ENCODE measurements at places on chromosomes 3 and 15.

DNA sequence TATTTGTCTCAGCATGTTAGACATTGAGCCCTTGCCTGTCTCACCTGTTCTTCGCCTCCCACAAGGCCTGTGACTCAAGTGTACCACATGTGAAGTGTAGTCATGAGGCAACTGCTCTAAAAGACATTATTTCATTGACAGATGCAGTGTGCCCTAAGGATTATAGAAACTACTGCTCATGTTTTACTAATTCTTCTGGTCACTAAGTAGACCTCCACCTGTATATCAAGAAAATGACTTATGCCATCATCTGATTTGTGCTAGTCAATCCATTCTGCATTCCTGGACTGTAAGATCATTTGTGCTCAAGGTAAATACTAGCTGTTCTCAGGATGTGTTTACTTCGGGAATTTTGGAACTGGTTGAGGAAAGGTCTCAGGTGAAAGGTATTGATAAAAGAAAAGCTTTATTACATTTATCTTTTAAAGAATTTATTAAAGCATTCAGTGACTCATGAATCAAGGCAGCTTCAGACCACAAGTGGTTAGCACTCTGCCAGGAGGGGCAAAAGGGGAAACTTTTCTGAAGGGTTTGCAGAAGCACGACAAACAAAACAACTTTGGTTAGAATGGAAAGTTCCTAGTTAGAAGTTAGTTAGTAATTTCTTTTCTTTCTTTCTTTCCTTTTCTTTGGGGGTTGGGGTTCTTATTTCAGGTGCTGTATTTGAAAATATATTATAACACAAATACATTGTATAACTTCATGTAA lies 465.3 kb upstream of the CBLB start:
- no peak for DNase-seq

DNA sequence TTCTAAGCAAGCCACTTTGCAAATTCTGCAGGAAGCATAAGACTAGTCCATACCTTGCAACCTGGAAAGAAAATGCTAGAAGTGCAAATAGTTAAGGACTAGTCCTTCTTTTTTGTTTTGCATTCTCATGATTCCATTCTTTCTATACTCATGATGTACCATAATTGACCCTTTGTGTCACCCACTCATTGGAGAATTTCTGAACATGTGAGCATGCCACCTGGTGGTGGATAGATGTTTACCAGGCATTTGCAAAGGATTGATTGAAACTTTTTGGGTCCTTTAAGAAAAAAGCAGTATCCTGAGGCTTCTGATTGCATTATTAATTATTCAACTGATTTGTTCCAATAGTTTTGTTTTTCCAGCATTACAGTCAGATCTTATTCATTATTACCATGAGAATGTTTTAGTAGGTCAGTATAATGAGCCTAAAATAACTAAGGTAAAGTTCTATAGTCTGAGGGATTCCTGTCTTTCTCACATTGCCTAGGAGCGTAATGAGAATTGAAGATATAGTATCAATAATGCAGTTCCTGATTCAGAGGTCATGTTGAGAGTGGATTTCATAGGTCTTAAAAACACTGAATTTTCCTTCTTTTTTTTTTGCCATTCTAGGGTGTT lies 20.2 kb upstream of the DIPK2A start:
- peak; percentile 58 for DNase-seq

GRCh38 chr3:51712963-51713362 lies 6.1 kb downstream of the GRM2 start:
- DNase-seq, result no peak

DNA sequence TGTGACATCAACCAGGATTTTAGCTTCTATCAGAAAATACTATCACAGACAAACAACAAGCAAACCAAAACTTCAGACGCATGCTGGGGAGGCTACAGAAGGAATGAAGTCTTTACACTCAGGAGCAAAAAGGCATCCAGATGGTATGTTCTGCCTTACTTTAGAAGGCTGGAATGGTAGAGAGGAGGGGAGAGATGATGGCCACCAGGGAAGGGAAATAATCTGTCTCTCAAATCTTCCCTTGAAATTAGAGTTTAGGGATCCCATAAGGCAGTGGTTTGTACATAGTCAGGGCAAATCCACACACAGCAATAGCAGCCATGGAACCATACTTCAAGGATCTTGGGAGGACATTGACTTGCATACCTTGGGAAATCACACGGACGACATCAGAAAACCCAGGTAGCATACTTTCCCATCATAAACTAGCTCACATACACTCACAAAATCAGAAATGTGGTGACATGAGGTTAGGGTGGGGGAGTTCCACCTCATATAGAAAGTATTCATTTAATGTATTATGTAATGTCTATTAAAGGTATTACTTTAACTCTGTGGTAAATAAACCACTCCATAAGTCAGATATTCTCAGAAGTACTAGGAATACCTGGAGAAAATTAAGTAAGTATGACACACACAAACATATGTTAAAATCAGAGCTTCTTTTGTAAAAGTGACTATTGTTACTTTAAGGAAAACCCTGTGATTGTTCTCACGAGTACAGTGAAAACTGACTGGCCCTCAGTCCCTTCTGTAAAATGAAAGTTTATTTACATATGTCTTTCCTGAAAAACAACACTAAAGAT lies 9.4 kb downstream of the BTLA start:
- DNase-seq, result no peak

DNA sequence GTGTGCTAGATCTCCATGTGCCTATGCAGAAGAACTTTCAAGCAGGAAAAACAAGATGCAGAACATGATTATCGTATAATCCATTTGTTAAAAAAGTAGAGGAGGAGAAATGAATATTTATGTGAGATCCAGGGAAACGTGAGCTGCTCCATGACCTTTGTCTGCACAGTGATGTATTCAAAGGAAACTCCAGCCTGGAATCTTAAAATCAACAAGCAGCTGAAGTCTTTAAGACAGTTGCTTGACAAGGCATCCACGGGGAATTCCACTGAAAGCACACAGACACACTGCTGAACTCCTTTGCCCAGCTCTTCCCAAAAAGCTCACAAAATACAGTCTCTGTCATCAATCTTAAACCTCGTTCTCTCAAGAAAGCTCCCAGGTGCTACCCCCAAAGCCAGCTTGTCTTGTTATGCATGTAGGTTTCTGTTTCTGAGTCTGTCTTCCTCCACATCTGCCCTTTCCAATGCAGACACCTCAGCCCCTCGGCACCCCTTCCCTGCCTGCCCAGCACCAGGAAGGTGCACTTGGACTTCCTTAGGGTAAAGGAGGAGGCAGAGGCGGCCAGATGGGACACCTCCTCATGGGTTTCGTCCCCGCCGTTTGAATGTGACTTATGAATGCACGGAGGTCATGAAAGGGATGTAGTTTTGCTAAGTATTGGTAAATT lies 28.7 kb downstream of the LRRK1 start:
- DNase-seq, result no peak

DNA sequence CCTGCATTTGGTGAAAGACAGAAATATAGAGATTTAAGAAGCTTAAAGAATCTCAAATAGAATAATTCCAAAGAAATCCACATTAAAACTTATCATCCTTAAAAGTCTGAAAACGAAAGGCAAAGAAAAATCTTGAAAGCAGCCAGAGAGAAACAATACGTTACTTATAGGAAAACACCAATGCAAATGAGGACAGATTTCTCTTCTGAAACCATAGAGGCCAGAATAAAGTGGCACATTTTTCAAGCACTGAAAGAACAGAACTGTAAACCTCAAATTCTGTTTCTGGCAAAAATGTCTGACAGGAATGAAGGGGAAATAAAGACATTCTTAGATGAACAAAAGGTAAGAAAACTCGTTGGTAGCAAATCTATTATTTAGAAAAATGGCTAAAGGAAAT lies 13.8 kb upstream of the ACTC1 start:
- DNase-seq, result no peak

DNA sequence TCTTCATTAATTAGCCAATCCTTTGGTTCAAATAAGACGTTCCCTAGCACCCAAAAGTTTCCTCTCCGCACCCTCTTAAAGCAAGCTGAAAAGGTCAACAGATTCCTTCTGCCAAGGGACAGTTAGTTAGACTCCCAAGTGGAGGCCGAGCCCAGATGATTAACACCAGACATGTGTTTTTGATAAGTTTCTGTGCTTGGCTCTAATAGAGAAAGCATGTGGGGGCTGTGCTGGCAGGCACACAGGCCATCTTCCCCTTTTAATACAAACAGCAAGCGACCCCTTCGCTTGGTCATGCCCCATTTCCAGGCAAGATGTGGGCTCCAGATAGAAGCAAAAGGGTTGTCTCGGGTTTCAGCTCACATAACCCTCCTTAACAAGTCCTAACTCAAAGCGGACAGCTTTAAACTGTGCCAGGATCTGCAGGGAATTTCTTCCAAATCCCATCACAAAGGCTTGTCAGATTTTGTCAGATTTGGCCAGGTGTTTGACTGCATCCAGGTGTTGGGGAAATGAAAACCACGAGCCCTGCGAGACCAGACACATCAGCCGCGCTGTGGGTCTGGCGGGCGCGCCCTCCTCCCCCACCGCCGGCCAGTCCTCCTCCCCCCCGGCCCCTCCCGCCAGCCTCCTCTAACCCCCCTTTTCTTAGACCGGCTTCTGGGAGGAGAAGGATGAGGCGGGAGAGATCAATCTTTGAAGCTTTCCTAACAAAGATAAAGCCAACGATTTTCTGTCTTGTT lies 3.3 kb downstream of the HES1 start:
- DNase-seq, result no peak

DNA sequence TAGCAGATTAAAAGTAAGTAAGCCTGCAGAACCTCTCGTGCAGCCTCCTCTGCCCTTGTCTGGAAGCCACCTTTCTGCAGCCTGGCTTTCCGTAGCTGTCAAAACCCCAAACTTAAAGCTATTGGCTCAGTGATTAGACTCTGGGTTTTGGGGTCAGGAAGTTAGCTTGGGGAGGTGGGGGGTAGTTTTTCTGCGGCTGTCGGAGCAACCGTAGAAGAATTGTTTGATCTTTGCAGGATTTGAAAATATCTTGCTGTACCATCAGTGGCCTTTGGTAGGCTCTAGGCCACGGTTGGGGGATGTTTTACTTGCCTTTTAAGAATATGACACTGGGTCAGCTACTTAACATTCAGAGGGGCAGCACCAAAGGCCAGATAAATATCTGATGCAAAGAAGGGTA lies 88.4 kb upstream of the RASGRP1 start:
- DNase-seq, result no peak

DNA sequence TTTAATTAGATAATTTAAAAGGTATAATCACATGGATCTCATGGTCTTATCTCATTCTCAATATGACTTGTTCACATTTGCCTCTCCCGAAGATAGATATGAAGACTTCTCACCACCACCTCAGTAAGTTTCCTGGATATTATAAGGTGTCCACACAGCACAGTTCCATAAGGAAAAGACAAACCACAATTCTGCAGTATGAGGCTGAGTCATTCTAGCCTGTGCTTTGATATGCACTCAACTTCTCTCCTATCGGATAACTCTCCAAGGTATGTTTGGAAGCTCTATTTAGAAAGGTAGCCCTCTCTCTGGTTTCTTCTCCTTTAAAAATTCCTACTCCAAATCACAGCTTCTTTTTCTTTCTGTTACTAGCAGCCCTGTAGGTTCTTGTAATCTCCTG lies 612.8 kb downstream of the ZPLD1 start:
- DNase-seq, result no peak

DNA sequence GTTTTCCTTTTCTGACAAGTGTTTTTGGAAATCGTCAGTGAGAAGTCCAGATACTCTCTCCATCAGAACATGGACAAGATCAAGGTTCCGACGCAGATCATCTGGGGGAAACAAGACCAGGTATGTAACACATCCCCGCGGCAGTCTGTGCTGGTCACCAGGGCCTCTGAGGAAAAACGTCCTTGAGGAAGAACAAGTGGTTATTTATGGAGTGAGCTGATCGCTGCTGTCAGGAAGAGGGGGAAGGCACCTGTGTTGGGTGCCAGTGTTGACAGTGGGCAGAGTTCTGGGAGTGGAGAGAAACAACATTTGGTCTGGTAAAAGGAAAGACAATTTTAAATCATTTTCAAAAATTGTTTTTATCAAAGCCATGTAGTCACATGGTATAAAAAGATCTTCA lies 20.7 kb upstream of the RPP14 start:
- DNase-seq, result no peak

GRCh38 chr3:78875851-78876250 lies 891.9 kb downstream of the ROBO1 start:
- DNase-seq, result no peak

GRCh38 chr3:41102750-41103149 lies 96.6 kb upstream of the CTNNB1 start:
- DNase-seq, result no peak

- DNase-seq, result peak; percentile 24
Observed at GRCh38 chr3:42717306-42717705, 14.7 kb upstream of the HHATL start.

DNA sequence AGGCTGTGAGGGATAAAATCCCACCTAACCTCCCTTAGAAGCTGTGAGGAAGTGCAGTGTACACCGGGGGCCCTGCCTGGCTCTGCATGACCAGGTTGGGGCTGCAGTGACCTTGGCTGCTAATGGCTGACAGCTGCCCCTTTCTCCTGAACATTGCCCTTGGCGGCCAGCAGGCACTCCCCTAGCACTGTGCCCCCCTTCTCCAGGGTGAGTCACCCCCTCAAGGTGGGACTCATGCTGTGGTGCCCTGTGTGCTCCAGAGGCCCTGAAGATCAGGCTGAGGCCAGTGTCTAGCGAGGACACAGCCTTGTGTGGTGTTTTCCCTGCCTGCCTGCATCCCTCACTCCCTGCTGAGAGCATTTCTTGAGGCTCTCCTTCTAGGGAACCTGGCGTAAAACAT lies 21.0 kb upstream of the FGD5 start:
- no peak for DNase-seq

DNA sequence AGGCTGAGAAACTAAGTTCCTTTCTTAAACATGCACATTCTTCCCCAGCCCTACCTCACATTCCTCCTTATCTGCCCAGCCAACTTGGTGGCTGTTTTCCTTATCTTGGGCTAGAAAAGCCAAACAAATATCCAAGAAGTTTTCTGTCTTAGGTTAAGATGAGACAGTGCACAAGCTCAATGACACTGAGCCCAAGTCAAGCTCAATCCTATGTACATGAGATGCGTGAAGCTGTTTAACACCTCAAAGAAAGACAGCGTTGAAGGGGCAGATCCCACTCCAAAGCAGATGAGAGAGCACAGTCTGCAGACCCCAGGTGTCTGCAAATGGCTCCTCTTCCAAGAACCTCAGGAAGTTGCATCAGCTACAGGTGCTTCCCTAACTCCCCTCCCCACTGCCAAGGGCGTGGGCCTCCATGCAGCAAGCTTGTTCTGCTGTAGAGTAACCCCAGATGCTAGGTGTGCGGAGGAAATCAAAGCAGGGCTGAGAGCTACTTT lies 16.6 kb downstream of the LRRC2 start:
- DNase-seq, result no peak

DNA sequence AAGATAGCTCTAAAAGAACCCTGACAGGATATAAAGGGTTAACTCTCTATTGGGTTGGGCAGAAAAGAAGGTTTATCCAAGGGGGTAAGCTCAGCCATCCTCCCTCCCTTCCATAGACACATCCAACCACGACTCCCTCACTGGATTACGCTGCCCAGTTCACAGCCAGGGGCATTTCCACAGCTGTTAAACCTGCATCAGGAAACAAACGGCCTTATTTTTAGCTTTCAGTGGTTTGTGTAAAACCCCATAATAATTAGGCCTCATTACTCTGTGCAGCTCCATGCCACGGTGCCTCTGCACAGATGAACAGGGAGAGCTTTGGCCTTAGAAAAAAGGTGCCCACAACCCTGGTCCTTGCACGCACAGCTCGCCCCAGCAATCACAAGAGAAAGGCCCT lies 110.6 kb downstream of the GABRB3 start:
- no peak for DNase-seq

GRCh38 chr3:75395580-75396315 lies 268.4 kb upstream of the FRG2C start:
- no peak for DNase-seq

GRCh38 chr15:56672721-56673120 lies 60.6 kb downstream of the ZNF280D start:
- no peak for DNase-seq

- no peak for DNase-seq
Observed at GRCh38 chr3:197394464-197395321, 96.3 kb upstream of the DLG1 start.

All from suppressor macrophage treated with lipopolysaccharide for 4 hours (primary cell).